ENCODE measurements at places on chromosomes 2 and 18. TPM values are rescaled to one million over a fixed set of nuclear protein-coding genes. Genes with fewer than 3 reads are reported as not detected.

GRCh38 chr2:206824087-206824618, 58.7 kb downstream of the FASTKD2 start:
- no peak for DNase-seq

- no peak for DNase-seq
These were observed 27.2 kb upstream of the CDH2 start for GRCh38 chr18:28204154-28204553.

DNA sequence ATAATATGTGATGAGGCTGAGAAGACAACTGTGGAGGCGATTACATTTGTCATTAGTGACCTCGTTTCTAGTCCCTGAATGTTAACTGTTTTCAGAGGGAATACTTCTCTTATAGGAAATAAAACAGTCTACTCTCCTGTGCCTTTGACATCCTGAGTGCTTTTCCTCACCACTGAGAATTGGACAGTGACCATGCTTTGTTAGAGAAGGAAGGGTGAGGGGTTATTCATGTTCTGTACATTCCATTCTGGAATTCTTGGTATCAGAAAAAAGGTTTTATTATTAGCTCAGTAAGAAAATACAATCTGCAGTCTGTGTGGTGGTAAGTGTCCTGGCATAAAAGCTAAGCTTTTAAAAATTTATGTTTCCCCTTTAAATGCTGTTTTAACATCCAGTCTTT, 58.8 kb downstream of the PARD3B start:
- no peak for DNase-seq

DNA sequence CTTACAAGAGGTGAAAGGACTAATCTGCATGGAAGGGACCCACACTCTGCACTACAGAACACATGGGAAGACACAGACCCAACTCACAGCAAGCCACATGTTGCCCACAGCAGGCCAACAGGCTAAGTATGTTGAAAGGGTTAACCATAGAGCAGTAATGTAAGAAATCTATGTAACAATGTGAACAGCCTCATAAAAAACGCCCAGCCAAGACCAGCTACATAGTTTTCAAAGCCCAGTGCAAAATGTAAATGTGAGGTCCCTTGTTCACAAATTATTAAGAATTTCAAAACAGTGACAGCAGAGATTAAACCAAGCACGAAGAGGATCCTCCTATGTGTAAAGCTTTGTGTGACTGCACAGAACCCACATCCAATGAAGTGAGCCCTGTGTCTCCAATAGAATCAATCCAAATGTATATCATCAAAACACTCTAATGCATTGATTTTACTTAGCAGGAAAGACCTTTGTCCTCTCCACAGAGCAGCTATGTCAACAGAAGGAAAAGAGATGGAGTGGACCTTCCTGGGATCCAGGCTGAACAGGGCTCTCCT, 210.1 kb downstream of the AGPS start:
- DNase-seq: no peak

- DNase-seq: no peak
These were observed 200.5 kb downstream of the ACKR3 start for GRCh38 chr2:236769981-236770671.

DNA sequence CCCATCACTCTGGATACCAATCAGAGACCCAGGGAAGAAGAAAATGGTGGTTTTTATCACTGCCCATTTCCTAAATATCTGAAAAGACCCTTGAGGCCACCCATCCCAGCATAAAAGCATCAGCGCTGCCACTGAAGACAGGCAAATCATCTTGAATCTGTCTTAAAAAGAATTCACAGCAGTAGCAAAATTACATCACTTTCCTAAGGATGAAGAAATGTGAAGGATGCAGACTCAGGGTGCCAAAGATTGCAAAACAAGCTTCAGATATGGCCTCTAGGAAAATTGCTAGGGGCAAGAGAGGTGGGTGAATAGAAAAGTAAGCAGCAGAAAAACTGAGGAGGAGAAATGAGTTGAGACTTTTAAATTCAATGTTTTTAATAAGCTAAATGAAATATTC, 70.0 kb downstream of the SLC25A12 start:
- no peak for DNase-seq

Gene FOXI3
- total RNA-seq: 0.41 TPM

Gene NFU1
- total RNA-seq: 56.7 TPM

Gene EN1
- not detected for total RNA-seq

Measured in frontal cortex (tissue), 4 donors.